ENCODE measurements at places on chromosomes 16 and 17. TPM values are rescaled to one million over a fixed set of nuclear protein-coding genes. Genes with fewer than 3 reads are reported as not detected.

FGF11 gene
- not detected for polyA plus RNA-seq

AKAP10 gene
- polyA plus RNA-seq: 17.7 TPM

ZG16B gene
- 1.9 TPM for polyA plus RNA-seq

DNA sequence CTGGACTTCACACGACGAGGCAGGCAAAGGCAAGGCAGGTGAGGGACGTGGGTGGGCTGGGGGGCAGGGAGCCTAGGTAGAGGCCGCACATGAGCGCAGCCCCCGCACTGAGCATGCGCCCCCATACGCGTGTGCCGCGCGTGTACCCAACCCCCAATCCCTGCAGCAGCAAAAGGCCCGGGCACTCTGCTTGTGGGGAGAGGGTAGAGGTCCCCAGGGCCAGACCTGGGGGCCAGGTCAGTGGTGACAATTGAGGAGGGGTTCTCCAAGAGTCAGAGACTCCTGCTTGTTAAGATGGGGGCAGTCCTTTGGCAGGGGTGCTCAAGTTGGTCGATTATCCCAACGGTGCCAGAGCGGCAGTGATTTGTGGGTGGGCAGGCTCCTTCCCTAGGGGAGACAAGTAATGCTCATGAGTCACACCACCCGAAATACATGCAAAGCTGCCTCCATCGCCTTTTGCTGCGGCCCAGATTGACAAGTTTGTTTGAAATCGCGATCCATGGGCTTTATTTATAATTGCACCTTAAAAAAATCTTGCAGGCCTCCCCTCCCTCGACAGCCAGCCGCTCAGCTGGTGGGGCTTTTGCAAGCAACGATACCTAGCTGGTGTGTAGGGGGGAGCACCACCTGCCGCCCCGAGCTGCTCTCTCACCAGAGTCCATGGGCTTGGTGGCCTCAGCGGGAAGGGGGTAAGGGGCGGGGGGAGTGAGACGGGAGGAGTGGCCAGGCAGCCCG lies 1.1 kb upstream of the GIT1 start:
- peak overlapping the region; percentile 65 for H3K27ac ChIP-seq
- no peaks in the 10 kb centered on the region for H3K27me3 ChIP-seq
- DNase-seq: no peak

DNA sequence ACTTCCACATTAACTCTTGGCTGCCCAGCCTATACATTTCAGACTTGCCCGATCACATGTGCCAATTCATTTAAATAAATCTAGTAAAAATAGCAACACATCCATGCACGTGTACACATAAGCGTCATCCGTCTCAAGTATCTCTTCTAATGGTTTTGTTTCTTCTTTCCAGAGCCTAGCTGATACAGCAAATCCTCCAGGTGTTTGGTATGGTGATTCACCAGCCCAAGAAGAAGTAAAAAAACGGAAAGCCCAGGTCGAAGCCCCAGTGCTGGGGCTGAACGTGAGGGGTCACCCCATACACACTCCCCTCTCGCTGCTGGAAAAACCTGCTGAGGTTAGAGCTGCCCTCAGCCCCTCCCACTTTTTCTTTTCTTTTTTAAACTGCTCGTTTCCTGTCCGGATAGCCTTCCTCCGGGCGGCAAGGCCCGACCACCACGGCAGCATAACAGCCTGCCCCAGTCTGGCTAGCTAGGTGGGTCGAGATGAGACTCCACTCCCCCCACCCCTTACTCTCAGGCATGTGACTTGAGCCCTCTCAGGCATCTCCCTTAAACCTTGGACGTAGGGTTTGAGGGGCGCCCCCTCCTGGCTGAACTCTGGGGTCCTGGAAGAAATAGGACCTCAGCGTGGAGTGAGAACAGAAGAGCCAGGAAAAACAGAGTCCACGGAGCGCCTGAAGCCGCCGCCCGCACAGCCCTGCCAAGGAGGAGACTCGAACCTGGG lies 13.9 kb upstream of the OR1F1 start:
- no peaks in the 10 kb centered on the region for H3K36me3 ChIP-seq
- H3K4me3 ChIP-seq: no peak overlapping the region
- peaks cover 43% of the 10 kb centered on the region for H3K4me1 ChIP-seq
- peaks cover 22% of the 10 kb centered on the region for H3K27me3 ChIP-seq
- H3K27ac ChIP-seq: no peak overlapping the region

DNA sequence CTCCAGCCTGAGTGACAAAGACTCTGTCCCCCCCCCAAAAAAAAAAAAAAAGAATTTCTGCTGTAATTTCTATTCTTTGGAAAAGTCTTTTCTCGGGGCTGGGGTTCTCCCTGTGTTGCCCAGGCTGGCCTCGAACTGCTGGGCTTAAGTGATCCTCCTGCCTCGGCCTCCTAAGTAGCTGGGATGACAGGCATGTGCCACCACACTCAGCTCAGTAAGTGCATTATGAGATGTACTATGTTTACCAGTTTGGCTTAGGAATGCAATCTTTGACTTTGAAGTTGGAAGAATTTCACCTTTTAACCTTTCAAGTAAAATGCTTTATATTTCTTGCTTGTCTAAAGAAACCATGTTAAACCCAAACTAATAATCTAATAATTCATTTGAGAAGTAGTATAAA lies 28.0 kb upstream of the ADCY7 start:
- H3K27ac ChIP-seq: no peak overlapping the region
- H3K27me3 ChIP-seq: no peaks in the 10 kb centered on the region
- DNase-seq: no peak
- H3K36me3 ChIP-seq: no peaks in the 10 kb centered on the region

DNA sequence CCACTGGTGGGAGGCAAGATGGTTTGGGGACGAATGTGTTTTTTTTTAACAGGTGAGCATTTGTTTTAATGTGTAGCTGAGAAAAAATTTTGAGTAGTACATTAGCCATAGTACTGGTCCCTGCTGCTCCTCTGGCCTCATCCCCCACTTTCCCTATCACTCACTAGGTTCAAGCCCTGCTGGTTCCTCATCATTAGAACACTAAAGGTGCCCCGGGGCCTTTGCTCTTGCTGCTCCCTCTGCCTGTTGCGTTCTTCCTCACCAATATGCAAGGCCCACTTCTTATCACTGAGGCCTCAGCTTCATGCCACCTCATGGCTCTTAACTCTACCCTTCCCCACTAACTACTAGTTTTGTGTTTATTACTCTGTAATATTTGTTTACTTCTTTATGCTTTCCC lies 74.5 kb downstream of the GNAO1 start:
- no peaks in the 10 kb centered on the region for H3K27me3 ChIP-seq
- no peak overlapping the region for H3K27ac ChIP-seq
- DNase-seq: no peak
- peaks cover 14% of the 10 kb centered on the region for H3K4me1 ChIP-seq
- no peaks in the 10 kb centered on the region for H3K36me3 ChIP-seq
- H3K4me3 ChIP-seq: no peak overlapping the region

DNA sequence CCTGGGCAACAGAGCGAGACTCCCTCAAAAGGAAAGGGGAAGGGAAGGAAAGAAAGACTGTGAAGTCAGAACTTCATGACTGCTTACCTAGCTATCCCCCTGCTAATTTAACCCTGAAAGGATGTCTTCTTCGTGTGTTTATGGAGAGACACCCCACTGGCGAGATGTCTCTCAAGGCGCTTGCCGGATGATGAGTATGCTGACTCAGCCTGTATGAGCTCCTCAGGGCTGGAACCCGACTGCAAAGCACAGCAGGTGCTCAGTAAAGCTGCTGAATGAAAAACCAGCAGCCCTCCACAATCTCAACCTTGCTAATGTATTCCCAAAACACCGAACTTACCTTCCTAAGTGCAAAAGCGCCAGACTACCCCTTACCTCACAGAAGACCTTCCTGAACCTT lies 2.3 kb downstream of the ANKFY1 start:
- no peak overlapping the region for H3K27ac ChIP-seq
- no peak for DNase-seq
- peaks cover 19% of the 10 kb centered on the region for H3K4me1 ChIP-seq
- H3K27me3 ChIP-seq: no peaks in the 10 kb centered on the region
- H3K36me3 ChIP-seq: peaks cover 12% of the 10 kb centered on the region
- H3K4me3 ChIP-seq: no peak overlapping the region

DNA sequence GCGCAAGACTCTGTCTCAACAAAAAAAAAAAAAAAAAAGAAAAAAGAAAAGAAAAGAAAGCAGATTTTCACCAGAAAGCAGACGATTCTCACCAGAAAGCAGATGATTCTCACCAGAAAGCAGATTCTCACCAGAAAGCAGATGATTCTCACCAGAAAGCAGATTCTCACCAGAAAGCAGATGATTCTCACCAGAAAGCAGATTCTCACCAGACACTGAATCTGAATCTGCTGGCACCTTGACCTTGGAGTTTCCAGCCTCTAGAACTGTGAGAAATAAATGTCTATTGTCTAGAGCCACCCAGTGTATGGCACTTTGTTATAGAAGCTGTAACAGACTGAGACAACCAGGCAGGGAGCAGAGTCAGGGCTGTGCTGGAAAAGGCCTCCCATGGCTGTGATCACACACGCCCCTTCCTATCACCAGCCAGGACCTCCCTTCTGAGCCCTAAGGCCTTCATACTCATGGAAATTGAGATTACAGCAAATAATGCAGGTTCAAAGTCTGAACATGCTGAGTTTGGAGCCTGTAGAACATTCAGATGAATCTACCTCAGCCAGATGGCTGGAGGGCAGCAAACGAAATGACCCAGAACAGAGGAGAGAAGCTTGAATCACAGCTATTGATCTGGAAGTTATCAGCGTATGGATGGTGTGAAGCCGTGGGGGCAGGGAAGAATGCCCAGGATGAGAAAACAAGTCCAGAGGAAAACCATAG lies 309.3 kb downstream of the SLC39A11 start:
- H3K36me3 ChIP-seq: no peaks in the 10 kb centered on the region
- no peak overlapping the region for H3K27ac ChIP-seq
- H3K27me3 ChIP-seq: no peaks in the 10 kb centered on the region
- no peak for DNase-seq

GRCh38 chr17:62626719-62627218 lies 701 bp upstream of the MRC2 start:
- no peaks in the 10 kb centered on the region for H3K27me3 ChIP-seq
- H3K4me1 ChIP-seq: peaks cover 21% of the 10 kb centered on the region
- H3K4me3 ChIP-seq: no peak overlapping the region
- H3K36me3 ChIP-seq: no peaks in the 10 kb centered on the region
- H3K27ac ChIP-seq: no peak overlapping the region

- no peak overlapping the region for H3K4me3 ChIP-seq
- H3K36me3 ChIP-seq: peaks cover 16% of the 10 kb centered on the region
- H3K27me3 ChIP-seq: no peaks in the 10 kb centered on the region
- no peaks in the 10 kb centered on the region for H3K4me1 ChIP-seq
Observed at GRCh38 chr17:43530288-43531081, 15.7 kb downstream of the ETV4 start.

- no peaks in the 10 kb centered on the region for H3K4me1 ChIP-seq
- no peaks in the 10 kb centered on the region for H3K27me3 ChIP-seq
- no peaks in the 10 kb centered on the region for H3K36me3 ChIP-seq
- no peak overlapping the region for H3K4me3 ChIP-seq
- no peak for DNase-seq
- H3K27ac ChIP-seq: no peak overlapping the region
Observed at GRCh38 chr16:58938811-58939210, 204.7 kb upstream of the GOT2 start.

DNA sequence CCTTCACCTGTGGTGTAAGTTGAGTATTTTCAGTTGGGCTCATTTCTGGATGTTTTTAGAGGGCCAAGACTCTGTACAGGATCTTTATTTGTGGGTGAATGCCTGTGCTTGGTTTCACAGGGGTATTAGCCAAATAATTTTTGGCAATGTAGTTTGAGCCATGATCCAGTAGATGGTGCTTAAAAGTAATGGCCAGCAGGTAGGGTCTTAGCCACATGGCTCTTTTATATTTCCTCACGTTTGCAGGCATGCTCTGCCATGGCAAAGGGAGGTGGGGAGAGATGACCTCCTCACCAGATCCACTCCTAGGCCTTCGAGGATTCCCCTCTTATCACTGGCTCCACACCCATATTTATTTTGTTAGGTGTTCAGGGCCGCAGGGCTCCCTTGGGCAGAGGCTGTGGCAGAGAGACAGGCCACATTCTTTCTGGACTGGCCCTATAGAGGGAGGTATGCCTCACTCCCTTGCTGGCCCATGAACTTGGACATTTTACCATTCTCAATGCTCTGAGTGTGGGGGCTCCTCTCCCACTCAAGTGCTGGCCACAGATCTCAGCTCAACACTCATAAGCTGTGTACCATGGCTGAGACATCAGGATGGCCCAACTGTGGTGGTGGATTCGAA lies 417.1 kb downstream of the XYLT1 start:
- DNase-seq: no peak
- H3K4me1 ChIP-seq: no peaks in the 10 kb centered on the region
- H3K27me3 ChIP-seq: no peaks in the 10 kb centered on the region
- H3K27ac ChIP-seq: no peak overlapping the region

DNA sequence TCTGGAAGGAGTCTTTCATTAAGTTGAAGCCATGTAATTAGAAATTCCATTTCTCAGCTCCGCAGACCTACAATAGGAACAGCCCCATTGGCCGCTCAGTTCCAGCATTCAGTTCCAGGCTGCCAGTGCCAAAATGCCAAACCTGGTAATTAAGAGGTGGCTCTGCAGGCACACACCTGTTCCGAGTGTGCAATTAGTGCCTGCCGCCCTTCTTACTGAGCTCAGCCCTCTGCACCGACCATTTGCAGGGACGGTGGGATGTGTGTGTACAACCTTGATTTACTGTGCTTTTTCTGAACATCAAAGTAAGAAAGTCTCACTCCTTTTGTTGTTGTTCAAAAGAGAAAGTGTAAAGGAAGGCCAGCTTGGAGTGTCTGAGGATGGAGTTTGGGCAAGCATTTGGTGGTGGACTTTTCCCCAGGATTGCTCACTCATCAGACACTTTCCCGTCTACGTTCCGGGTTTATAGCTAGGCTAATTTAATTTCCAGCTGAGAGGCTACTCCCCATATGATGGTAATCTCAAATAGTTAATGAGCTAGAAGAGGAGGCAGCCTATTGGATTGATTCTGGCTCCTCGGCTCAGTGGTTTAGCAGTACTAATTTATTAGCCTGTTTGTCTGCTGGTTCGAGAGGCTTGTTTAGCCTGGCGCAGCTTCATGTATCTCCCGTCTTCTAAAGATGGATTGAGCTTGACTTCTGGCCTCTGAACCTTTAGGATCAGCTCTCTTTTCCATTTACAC lies 20.0 kb downstream of the HS3ST3B1 start:
- peak overlapping the region; percentile 59 for H3K4me3 ChIP-seq
- DNase-seq: no peak
- H3K36me3 ChIP-seq: peaks cover 19% of the 10 kb centered on the region
- peak overlapping the region; percentile 57 for H3K27ac ChIP-seq
- H3K27me3 ChIP-seq: no peaks in the 10 kb centered on the region

GRCh38 chr17:60361889-60362288 lies 30.0 kb downstream of the USP32 start:
- no peaks in the 10 kb centered on the region for H3K4me1 ChIP-seq
- no peaks in the 10 kb centered on the region for H3K36me3 ChIP-seq
- H3K27ac ChIP-seq: no peak overlapping the region
- DNase-seq: no peak

GRCh38 chr17:10270258-10270657 lies 71.9 kb upstream of the GAS7 start:
- no peak for DNase-seq
- no peaks in the 10 kb centered on the region for H3K4me1 ChIP-seq
- no peak overlapping the region for H3K4me3 ChIP-seq
- H3K36me3 ChIP-seq: no peaks in the 10 kb centered on the region
- H3K27ac ChIP-seq: no peak overlapping the region

DNA sequence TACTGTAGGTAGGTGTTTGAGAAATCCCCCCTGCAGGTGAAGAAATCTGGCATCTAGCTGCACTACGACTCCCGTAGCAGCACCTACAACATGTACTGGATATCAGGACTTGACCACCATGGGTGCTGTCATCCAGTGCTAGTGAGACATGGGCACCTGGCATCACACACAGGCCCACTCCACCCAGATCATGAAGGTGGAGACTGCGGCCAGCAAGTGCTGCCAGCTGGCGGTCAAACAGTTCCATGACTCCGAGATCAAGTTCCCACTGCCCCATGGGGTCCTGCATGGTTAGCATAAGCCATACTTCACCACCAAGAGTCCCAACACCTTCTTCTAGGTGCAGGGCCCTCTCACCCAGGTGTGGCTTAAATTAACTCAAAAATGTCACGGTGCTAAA lies 213.0 kb upstream of the C17orf78 start:
- H3K27ac ChIP-seq: no peak overlapping the region
- H3K27me3 ChIP-seq: no peaks in the 10 kb centered on the region
- DNase-seq: no peak
- H3K4me3 ChIP-seq: no peak overlapping the region
